ENCODE measurements at places on chromosomes 6 and 20.

DNA sequence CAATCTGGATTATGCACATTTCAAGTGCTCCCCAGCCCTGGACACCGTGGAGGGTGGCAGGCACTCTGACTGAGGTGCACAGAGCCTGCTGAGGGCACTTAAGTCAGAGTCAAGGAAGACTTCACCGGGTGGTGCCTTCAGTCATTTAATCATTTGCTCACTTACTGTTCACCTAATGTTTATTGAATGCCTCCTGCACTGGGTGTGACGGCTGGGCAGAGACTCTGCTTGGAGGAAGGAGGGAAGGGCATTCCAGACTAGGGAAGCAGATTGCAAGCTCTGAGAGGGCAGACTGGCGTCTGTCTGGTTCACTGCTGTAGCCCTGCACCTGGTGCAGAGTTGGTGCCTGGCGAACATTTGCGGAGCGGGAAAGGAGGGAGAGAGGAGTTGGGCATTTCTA is 54.2 kb upstream of the FAM83D start:
- no peak for DNase-seq

GRCh38 chr6:161549977-161550655 is 276.3 kb upstream of the AGPAT4 start:
- DNase-seq: no peak

DNA sequence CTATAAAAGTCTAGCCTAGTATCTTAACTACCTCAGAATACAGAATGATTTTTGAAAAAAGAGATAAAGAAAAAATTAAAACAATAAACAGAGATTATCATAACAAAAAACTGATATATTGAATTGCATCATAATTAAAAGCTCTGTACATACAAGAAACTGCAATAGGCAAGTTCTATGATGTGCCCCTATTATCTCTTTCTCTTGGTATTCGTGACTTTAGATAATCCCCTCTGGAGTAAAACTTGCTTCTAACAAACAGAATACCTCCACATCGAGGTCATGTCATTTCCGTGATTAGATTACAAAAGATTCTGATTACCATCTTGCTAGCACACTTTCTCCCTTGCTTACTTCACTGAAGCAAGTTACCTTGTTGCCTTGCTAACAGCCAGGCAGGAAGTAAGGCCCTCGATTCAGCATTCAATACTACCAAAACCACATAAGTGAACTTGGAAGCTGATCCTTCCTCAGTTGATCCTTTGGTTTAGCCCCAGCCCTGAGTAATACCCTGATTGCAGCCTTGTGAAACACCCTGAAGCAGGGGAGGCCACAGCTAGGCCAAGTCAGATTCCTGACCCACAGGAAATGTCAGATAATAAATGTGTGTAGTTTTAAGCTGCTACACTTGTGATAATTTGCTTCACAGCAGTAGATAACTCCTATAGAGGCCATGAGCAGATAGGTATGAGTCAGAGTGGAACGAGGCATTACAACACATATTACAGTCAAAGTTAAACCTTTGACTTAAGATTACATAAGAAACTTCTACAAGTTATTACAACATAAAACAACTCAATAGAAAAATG is 53.7 kb upstream of the TMX4 start:
- peak; percentile 72 for DNase-seq

DNA sequence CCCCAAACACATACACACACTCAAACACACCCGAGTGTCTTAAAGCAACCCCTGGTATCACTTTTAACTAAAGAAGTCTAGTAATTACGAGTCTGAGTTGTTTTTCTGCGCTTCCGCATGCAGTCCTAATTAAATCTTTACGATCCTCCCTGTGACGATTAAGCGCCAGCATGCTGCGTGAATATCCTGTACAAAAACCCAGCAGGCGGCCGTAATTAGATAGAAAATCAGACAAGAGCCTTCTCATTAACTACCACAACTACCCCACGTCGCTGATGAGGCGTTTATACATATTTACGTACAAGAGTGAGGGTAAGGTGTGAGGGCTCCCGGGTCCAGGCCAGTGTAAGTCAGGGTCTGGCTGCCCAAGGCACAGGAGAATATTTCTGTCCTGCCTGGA is 8.1 kb downstream of the TFAP2B start:
- no peak for DNase-seq

DNA sequence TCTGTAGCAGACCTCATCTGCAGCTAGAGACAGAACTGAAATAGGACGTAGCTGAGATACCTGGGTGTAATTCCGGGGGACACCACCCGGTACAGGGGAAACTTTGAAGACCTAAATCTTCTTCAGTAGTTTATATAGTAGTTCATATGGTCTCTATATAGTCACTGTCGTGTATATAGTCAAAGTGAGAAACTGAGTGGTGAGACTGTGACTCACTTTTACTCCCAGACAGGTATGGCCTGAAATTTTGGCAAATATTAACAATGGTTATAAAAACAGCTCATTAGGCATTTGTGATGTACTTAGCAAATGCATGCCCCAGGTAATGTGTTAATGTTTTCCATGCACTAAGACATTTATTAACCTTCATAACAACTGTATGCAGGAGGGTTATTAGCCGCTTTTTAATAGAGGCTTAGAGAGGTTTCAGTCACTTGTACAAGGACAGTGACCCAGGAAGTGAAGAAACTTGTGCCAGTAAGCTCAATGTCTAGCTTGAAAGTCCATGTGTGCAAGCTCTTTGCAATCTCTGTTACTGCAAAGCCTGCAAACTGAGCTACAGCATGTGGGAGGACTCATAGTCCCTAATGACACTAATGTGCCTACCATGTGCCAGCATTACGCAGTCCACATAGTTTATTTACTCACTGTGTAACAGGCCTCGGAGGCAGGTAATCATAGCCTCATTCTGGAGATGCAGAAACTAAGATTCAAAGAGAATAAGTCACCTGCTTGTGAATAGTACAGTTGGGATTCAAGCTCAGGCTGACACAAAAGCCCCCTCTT is 165.4 kb upstream of the CHD6 start:
- no peak for DNase-seq

- no peak for DNase-seq
These were observed 47.8 kb upstream of the GATA5 start for GRCh38 chr20:62523473-62524203.

GRCh38 chr20:59221707-59222252 is 58.2 kb downstream of the ZNF831 start:
- no peak for DNase-seq

DNA sequence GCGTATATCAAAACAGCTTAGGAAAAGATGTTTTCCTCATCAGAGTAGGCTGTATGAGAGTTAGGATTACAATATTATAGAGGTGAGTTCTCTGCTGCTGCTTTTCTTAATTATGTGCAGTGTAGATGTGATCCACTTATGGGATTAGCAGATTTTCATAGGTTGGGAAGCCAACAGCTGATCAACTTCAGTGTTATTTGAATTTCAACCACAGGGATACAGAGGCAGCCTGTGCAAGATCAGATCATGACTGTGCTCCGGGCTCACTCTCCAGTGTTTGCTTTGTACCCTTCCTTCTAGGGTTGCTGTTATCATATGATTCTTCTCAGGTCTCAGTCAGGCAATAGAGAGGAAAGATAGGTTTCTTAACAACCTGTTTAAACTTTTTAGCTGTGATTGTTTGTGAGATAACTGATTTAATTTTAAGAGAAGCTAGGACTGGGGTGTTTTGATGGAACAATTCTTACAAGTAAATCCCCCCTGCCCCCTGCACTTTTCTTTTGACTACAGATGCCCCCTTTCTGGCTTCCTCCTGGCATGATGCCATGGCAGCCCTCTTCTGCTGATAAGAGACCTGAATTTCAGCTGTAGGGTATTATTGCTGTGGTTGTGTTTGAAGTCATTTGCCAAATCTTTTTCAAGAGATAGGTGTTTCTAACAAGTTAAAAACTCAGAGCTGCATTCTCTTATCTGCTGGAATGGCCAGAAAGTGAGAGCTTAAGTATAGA is 8.5 kb downstream of the RNF8 start:
- no peak for DNase-seq

DNA sequence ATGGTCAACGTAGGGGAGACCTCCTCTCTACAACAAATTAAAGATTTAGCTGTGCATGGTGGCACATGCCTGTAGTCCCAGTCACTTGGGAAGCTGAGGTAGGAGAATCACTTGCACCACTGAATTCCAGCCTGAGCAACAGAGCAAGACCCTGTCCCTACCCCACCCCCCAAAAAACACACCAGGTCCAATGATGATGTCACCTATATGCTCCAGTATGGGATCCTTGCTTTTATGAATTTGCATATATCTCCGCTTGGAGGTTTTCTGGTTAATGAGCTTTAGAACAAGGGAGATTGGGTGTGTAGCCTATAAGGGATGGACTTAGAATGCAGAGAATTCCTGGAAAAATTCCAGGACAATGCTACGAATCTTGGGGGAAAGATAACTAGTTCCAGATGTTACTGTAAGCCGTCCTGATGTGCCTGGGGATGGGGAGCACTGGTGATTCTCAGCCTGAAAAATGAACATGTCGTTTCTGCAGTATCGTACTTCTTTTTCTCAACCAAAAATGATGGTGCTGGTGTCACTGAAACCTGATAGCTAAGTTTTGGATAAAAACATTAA is 61.1 kb downstream of the ZBTB2 start:
- peak; percentile 88 for DNase-seq

All from EL (cell line).